ENCODE measurements at places on chromosomes 7 and 10. TPM values are rescaled to one million over a fixed set of nuclear protein-coding genes. Genes with fewer than 3 reads are reported as not detected.

Gene VPS37D
- 1.1 TPM for polyA plus RNA-seq

Gene CREM
- 89.7 TPM for polyA plus RNA-seq

Gene ADRA2A
- 0.19 TPM for polyA plus RNA-seq

Gene FXYD4
- polyA plus RNA-seq, result not detected

Gene PPP1R9A
- polyA plus RNA-seq, result 4.6 TPM

Gene OR2A5
- not detected for polyA plus RNA-seq

Gene C7orf57
- polyA plus RNA-seq, result not detected

Gene DPP6
- 0.06 TPM for polyA plus RNA-seq

Gene RADIL
- 3.5 TPM for polyA plus RNA-seq

Gene HELLS
- 0.23 TPM for polyA plus RNA-seq

Gene SPAM1
- not detected for polyA plus RNA-seq

Gene KCNIP2
- polyA plus RNA-seq, result 262 TPM

Gene UNCX
- polyA plus RNA-seq, result not detected

Gene PDE6C
- not detected for polyA plus RNA-seq

Gene CC2D2B
- 0.15 TPM for polyA plus RNA-seq

Gene SMKR1
- not detected for polyA plus RNA-seq

Gene POLR1F
- 4.6 TPM for polyA plus RNA-seq

Gene PTF1A
- not detected for polyA plus RNA-seq

Gene ZNF394
- polyA plus RNA-seq, result 16.0 TPM

Gene SLC16A9
- 0.07 TPM for polyA plus RNA-seq

Gene CLDN3
- polyA plus RNA-seq, result not detected

Gene ANKRD30A
- polyA plus RNA-seq, result not detected

Gene RET
- polyA plus RNA-seq, result 0.29 TPM

Gene MEIG1
- not detected for polyA plus RNA-seq

Gene SPDYE3
- 0.03 TPM for polyA plus RNA-seq

Gene HOXA5
- 0.07 TPM for polyA plus RNA-seq

Gene PRSS37
- polyA plus RNA-seq, result not detected

Gene CUZD1
- 0.17 TPM for polyA plus RNA-seq

Gene HOXA13
- polyA plus RNA-seq, result not detected

Gene LGI1
- 0.30 TPM for polyA plus RNA-seq

Gene GARIN1A
- 4.6 TPM for polyA plus RNA-seq

Gene CYP2C19
- not detected for polyA plus RNA-seq

Gene DPYSL4
- 33.1 TPM for polyA plus RNA-seq

Measured in heart left ventricle (tissue), 16 donors.